Activated CD4-positive, alpha-beta memory T cell treated with anti-CD3 and anti-CD28 coated beads for 36 hours (primary cell): ENCODE measurements at places on chromosomes 16 and 17.
A peak's percentile ranks its signal among the peaks of the same experiment; 100 is the strongest.

- no peak for DNase-seq
Observed at GRCh38 chr16:77234611-77235010, 35.4 kb downstream of the SYCE1L start.

- peak; percentile 81 for DNase-seq
Observed at GRCh38 chr16:67546761-67547422, 15.4 kb upstream of the CTCF start.

DNA sequence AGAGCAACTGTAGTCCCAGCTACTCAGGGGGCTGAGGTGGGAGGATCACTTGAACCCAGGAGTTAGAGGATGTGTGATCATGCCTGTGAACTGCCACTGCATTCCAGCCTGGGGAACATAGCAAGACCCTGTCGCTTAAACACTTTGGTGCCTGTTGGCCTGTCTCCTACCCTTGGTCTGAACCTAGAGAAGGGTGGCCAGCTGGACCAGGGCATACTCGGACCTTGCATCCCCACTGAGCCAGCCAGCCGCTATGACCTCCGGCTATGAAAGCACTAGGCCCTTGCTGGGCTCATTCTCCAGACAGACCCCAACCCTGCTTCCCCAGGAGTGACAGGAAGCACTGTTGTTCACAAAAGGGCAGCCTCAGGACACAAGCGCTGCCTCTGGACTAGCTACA is 4.6 kb downstream of the IFT20 start:
- no peak for DNase-seq

- no peak for DNase-seq
Observed at GRCh38 chr17:49130891-49131290, 1.7 kb upstream of the B4GALNT2 start.

GRCh38 chr17:8472663-8473062 is 37.0 kb downstream of the NDEL1 start:
- DNase-seq: no peak

DNA sequence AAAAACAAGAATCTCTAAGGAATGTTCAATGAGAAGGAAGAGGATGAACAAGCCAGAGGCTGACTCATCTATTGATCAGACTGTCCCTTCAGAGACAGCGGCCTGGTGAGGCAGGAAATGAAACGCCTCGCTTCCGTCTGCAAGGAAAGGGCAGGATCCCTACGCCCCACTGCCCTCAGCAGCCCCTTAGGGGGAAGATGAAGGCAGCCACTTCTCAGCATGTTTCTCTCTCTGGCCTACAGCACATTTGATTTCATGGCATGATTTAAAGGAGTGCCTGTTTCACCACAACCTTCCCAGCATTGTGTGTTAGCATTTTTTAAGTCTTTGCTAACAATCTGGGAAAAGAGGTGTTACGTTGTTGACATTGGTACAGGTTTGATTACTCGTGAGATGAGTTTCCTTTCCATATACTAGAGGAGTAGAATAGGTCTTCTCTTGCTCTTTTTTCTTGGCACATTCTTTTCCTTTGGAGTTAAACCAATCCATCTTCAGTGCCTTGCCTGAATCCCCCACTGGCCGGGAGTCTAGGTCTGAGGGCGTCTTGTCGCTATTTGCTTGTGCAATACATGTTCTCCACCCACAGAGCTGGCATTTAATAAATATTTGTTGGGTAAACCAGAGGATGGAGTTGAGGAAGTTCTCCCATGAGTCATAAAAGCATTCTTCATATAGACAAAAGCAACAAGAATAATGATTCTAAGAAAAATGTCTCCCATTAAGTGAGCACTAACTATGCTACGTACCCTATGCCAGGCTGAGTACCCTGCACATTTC is 47.4 kb downstream of the RBFOX3 start:
- no peak for DNase-seq

GRCh38 chr16:26598061-26598460 is 468.7 kb upstream of the C16orf82 start:
- DNase-seq: peak; percentile 82

GRCh38 chr17:47877368-47878034 is 18.5 kb upstream of the SP2 start:
- DNase-seq: no peak

DNA sequence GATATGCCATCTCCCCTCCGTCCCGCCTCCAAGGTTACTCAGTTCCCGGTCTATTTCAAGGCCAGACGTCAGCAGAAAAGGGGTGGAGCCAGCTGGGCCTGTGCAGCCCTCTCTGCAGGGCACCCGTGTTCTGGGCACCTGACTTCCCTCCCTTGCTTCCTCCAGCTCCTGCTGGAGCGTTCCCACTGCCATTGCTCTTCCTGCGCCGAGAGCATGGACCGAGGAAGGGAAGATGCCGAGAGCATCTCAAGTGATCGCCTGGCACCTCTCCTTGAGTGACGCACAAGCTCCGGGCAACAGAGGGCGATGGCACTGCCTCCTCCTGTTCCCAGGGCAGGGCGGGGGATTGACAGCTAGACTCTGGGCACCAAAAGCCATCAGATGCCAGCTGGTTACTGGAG is 29.4 kb upstream of the NAT9 start:
- DNase-seq: no peak

DNA sequence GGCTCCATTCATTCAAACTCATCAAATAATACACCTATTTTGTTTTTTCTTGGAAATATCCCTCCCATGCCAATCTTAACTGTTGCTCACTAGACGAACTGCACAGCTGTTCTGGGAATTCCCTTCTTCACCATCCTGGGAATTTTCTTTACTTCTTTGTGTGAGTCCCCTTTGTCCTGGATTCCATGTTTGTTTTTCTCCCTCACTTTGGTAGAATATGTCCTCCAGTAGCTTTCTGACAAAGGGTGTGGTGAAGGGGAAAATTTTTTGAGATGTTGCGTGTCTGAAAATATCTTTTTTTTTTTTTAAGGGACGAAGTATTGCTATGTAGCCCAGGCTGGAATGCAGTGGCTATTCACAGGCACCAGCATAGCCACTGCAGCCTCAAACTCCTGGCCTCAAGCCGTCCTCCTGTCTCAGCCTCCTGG is 17.2 kb upstream of the UTP6 start:
- no peak for DNase-seq

DNA sequence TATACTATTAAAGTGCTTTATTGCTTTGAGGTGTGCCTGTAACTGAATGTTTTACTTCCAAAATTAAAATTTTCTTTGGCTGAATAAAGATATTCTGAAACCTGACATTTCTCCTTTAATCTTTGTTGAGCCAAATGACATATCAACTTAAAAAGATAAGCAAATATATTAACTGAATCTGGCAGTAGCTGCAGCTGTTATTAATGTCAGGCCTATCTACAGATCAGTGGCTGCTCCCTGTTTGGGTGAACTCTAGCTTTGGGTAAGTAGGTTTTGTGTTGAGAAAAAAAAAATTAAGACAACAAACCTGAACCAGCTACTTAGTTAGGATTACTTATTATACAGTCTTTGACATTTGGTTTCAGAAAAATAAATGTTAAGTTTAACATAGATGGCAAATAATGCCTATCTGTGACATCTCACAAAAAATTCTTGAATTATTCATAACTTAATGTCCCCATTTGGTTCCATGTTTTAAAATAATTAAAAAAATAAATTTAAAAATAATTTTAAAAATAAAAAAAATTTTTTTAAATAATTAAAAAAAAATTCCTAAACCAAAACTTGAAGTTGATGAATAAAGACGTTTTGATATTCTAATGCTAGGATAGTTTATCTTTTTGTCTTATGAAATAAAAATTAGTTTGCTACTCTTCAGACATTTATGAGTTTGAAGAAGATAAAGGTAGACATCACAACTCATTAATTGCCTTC is 19.8 kb downstream of the CPD start:
- no peak for DNase-seq

GRCh38 chr17:69856946-69857345 is 218.1 kb upstream of the KCNJ16 start:
- no peak for DNase-seq

GRCh38 chr16:14445937-14446715 is 183.9 kb downstream of the PARN start:
- no peak for DNase-seq

- DNase-seq: no peak
Observed at GRCh38 chr16:48597563-48598387, 12.2 kb downstream of the N4BP1 start.

- no peak for DNase-seq
Observed at GRCh38 chr17:19302791-19303331, 59.7 kb downstream of the B9D1 start.

DNA sequence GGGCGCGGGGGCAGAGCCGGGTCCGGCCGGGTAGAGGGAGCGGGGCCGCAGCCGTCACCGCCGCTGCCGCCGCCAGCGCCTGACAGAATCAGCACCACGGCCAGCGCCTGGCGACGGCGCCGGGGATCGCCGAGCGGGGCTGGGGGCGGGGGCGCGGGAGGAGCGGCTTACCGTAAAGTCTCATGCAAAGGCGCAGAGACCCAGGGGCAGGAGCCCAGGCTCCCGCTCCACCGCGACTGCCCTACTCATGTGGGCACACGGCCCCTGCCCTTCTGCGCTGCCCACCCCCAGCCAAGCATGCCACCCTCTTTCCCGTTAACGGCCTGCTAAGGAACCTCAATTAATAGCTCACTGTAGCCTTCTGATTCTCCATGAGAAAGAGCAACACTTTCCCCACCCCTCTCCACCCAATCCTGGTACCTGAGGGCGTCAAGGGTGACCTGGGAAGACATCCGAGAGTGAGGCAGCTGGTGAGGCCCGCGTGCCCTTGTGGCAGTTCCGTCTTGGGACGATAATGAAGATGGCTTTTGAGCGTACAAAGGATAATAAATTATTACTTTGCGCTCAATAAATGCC is at the start of gene SEZ6:
Gene SEZ6 (minus strand): TSS at position 98 of the 576 bp plus-strand sequence. CDS start 164 bp downstream, outside the sequence.
- peak; percentile 80 for DNase-seq

DNA sequence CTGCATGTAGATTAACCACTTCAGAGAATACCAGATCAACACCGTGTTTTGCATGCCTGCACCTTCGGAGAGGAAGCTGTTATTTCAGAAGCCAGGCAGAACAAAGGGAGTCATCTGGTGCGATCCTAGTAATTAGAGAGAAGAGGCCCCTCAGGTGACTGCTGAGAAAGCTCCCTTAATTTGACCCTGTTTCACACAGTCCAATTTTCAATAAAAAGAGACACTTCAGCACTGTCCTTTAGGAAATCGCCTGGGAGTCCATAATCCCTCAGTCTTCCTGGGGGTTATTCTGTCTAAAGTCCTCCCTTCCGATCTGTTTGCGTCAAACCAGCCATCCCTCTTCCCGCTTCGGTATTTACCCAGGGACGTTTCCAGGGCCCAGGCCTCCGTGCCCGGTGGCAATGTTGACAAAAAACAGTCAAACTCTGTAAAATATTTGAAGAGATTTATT is 23.4 kb upstream of the TNRC6C start:
- no peak for DNase-seq

- DNase-seq: no peak
Observed at GRCh38 chr16:50839920-50840729, 98.2 kb downstream of the CYLD start.

GRCh38 chr17:18016426-18016825 is 22.5 kb downstream of the ATPAF2 start:
- DNase-seq: no peak

DNA sequence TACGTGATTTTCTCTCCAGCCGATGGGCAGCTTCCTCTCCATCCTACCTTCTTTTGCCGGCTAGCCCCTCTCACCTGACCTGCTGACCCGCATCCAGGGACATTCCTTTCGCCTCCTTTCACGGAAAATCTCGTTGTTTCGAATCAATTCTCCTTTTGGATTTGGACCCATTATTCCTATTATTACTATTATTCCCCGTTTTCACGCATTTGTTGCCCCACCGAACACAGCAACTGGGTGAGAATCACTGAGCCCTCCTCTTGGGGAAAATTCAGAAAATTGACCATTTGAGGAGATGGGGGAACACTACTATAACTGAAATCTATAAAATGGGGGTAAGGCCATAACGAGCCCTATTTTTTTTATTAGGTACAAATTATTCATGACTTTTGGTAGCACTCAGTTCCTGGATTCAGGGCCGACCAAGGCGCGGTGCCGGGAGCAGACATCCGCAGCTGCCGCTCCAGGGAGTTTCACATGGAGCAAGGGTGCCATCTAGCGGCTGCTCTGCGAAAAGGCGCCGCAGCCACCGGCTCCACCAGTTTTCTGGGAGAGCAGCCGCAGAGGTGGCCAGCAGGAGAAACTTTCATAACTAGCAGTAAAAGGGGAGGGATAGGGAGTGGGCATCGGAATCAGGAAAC is 3.3 kb upstream of the HOXB8 start:
- DNase-seq: peak; percentile 89

DNA sequence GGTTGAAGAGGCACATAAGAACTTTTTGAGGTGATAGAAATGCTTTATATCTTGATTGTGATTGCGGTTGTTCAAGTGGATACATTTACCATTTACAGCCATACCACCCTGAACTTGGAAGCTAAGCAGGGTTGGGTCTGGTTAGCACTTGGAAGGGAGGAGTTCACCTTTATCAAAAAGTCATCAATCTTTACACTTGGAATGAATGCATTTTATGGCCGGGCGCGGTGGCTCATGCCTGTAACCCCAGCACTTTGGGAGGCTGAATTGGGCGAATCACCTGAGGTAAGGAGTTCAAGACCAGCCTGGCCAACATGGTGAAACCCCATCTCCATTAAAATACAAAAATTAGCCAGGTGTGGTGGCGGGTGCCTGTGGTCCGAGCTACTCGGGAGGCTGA is 9.5 kb upstream of the GJD3 start:
- no peak for DNase-seq

DNA sequence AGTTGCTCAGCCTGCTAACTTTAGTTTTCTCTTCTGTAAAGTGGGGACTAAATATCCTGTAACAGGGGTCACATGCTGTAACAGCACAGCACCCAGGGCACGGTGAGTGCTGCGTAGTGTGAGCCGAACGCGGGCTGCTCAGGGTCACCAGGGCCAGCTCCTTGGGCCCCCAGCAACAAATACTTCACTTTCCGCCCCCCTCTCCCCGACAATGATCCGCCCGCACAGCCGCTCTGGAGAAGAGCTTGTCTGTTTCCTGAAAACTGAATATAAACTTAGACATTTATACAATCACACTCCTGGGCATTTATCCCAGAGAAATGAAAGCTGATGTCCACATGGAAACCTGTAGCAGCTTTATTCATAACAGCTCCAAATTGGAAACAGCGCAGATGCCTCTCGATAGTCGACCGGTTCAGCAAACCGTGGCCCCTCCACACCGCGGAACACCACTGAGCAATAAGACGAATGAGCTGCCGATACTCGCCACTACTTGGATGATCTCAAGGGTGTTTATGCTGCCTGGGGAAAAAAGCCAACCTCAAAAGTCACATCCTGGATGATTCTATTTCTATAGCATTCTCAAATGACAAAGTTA is 267.2 kb downstream of the PARN start:
- no peak for DNase-seq

DNA sequence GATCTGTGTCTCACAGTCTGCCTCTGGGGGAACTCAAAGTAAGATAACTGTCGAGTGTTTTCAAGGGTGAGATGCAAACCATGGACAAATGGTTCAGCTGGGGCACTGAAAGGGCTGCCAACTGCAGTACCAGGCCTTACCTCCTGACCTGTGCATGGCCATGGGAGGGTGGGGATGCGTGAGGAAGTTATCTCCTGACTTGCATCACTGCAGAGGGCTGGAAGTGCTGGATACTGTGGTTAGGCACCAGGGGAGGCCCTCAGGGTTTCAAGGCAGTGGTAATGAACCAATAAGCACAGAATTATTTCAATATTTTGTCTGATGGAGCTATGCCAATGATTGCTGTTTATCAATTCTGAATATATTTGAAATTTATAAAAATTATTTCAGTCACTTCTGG is 159.2 kb downstream of the CYLD start:
- DNase-seq: no peak
